ENCODE measurements at places on chromosomes 13 and 19.

GRCh38 chr19:45773384-45773783 lies 4.3 kb upstream of the SIX5 start:
- DNase-seq, result no peak

- no peak for DNase-seq
Measured at GRCh38 chr19:4472174-4472974, at the start of gene HDGFL2. TSS of gene HDGFL2 (plus strand) at chr19:4472297. CDS start at chr19:4472351, 54 bp downstream.

DNA sequence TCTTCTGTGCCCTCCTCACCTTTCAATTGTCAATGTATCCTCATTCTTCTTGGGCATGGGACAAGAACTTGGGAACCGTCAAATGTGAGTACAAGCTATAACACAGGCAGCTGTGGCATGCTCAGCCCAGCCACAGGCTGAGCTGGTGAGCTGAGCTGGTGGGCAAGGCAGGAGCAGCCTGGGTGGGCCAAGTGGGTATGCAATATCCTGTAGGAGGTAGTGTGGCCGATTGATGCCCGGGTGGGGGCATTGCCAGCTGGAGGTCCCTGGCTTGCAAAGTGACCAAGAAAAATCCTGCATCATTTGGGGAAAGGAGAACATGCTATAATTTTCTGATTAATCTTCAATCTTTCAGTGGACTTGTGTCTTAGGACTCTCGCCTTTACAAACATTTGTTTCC lies 507.2 kb upstream of the SLC10A2 start:
- no peak for DNase-seq

DNA sequence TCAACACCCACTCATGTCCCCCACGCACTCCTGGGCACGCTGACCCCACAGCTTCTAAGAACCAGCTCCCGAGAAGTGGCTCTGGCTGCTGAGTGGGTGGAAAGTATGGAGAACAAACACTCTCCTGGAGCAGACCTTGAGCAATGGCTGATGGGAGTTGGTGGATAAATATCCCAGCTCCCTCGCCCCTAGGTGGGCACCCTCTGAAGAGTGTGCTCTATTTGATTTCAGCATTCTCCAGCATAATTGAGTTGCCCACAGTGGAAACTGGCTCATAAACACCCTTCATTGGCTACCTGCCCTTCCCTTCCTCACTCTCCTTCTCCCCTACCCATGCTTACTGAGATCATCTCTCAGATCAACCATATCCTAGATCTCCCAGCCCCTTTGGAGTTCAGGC lies 41.5 kb upstream of the ADGRE5 start:
- no peak for DNase-seq

DNA sequence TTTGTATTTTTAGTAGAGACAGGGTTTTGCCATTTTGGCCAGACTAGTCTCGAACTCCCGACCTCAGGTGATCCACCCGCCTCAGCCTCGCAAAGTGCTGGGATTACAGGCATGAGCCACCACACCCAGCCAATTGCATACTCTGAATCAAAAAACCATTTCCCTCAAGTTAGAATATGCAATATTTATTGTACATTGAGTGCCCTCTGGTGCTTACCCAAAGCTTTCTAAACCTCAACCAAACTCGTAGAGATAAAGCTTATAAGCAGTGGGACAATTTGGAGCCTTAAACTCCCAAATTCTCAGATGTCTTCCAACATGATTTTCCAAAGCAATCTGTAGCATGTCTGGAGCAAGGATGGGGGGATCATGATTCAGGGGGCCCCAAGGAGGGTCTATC lies 22.4 kb downstream of the RFXAP start:
- no peak for DNase-seq

- no peak for DNase-seq
Measured at GRCh38 chr19:5091684-5092480, 123.0 kb downstream of the KDM4B start.

- DNase-seq, result no peak
Measured at GRCh38 chr19:50481351-50482149, 4.9 kb upstream of the GARIN5A start.

DNA sequence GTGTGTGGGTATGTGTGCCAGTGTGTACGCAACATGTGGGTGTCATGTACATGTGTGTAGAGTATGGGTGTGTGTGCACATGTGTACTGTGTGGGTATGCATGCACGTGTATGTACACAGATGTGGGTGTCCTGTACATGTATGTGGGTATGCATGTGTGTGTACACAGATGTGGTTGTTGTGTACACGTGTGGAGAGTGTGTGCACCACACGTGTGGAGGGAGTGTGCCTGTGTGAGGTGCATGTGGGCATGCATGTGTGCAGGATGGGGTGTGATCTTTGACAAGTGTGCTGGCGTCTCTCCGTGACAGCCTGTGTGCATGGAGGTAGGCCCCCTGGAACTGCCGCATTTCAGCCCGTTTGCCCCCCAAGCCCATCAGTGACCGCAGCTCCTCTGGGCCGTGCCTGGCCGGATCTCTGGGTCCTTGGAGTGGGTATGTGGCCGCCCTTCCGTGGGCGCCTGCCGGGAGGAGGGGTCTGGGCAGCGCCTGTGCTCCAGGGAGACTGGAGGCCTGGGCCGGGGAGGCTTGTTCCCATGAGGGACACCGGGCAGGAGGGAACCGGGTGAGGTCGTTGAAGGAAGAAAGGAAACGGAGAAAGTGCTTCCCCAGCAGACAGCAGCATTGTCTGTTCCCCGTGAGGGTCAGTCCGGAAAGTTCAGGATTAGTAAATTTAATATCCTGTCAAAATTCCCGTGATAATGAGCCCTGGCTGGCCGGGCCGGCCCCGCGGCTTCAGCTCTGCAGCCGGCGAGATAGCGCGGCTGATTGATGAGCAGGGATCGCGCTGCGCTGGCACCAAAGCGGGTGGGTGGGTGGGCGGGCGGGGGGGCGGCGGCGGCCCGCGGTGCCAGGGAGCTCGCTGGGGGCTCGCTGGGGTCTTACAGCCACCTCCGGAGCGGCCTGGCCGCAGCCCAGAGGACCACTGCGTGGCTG lies 91.1 kb upstream of the SOX1 start:
- DNase-seq, result no peak

- no peak for DNase-seq
Measured at GRCh38 chr19:13825489-13826441, 30.5 kb downstream of the ZSWIM4 start.

Measured in CD4-positive, alpha-beta T cell treated with Interleukin-17A for 1 hour (primary cell).